ENCODE measurements at places on chromosomes 11 and 22.
A peak's percentile ranks its signal among the peaks of the same experiment; 100 is the strongest.

DNA sequence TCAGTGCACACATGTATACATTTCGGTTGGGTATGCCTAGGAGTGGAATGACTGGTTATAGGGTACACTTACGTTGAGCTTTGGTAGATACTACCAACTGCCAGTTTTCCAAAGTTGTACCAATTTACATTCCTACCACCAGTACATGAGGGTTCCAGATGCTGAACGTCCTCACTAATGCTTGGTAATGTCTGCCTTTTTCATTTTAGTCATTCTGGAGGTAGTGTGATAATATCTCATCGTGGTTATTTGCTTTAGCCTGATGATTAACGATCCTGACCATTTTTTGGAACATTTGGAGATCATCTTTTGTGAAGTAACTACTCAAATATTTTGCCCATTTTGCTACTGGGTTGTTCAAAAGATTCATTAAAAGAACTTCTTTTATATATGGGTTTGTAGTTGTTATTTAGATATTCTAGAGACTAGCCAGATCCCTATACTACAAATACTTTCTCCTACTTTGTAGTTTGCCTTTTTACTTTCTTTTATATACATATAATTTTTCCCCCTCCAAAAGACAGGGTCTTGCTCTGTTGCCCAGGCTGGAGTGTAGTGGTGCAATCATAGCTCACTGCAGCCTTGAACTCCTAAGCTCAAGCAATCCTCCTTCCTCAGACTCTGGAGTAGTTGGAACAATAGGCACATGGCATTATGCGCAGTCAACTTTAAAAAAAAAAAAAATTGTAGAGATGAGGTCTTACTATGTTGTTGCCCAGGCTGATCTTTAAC is 62.1 kb downstream of the RBFOX2 start:
- no peaks in the 10 kb centered on the region for H3K4me1 ChIP-seq
- no peak for DNase-seq
- no peaks in the 10 kb centered on the region for H3K27me3 ChIP-seq

- H3K36me3 ChIP-seq = peaks cover 18% of the 10 kb centered on the region
- no peak for DNase-seq
- H3K4me3 ChIP-seq = no peak overlapping the region
- no peak overlapping the region for H3K27ac ChIP-seq
- H3K4me1 ChIP-seq = peaks cover 31% of the 10 kb centered on the region
Observed at GRCh38 chr11:66845876-66846212, 2.6 kb downstream of the RCE1 start.

DNA sequence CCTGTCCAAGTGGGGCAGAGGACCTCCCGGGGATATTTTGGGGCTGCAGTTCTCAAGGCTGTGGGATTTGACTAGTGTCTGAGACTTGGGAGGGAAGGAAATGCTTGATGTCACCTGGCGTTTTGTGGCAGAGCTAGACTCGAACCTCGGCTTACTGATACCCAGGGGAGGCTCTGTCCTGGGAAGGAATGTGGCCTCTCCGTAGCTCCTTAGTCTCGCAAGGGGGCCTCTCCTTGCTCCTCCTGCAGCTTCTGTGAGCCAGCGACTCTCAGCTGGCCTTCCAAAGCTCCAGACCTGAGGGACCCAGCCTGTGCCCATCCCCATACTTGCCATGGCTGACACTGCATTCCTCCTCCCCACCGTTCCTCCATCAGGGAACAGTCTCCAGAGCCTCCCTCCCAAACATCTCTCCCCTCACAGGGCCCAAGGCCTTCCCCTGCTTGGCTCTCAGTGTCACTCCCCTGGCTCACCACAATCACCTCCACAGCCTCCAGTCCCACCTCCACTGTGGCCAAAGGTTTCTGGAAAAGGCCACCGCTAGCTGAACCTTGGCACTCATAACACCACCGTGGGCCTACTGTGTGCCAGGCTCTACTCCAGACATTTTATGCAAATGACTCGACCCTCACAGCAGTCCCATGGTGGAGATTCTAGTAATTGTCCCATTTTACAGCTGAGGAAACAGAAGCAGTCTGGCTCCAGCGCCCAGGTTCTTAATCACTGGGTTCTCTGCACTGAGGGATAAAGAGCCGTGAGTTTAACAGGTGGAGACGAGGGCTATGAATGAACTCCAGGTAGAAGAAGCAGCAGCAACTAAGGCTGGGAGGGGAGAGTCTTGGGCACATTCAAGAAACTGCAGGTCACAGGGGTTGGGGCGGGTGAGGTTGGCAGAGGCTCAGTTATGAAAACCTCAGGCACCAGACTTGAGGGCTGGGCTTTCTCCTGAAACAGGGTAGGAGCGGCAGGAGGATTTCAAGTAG is 12.1 kb downstream of the P2RY2 start:
- H3K4me1 ChIP-seq = no peaks in the 10 kb centered on the region
- no peaks in the 10 kb centered on the region for H3K27me3 ChIP-seq
- DNase-seq = peak; percentile 1
- no peak overlapping the region for H3K4me3 ChIP-seq

- DNase-seq = peak; percentile 19
- no peak overlapping the region for H3K4me3 ChIP-seq
- no peak overlapping the region for H3K27ac ChIP-seq
- H3K36me3 ChIP-seq = no peaks in the 10 kb centered on the region
- H3K4me1 ChIP-seq = peaks cover 5% of the 10 kb centered on the region
Observed at GRCh38 chr11:64036087-64037026, 626 bp downstream of the FLRT1 start.

- no peak for DNase-seq
- no peaks in the 10 kb centered on the region for H3K27me3 ChIP-seq
- H3K4me3 ChIP-seq = no peak overlapping the region
- H3K4me1 ChIP-seq = peaks cover 10% of the 10 kb centered on the region
Observed at GRCh38 chr11:65537296-65537597, 12.4 kb downstream of the SCYL1 start.

- H3K36me3 ChIP-seq = no peaks in the 10 kb centered on the region
- DNase-seq = no peak
- peaks cover 6% of the 10 kb centered on the region for H3K27me3 ChIP-seq
- no peaks in the 10 kb centered on the region for H3K4me1 ChIP-seq
- no peak overlapping the region for H3K27ac ChIP-seq
Observed at GRCh38 chr11:57200917-57201316, 19.2 kb downstream of the LRRC55 start.

DNA sequence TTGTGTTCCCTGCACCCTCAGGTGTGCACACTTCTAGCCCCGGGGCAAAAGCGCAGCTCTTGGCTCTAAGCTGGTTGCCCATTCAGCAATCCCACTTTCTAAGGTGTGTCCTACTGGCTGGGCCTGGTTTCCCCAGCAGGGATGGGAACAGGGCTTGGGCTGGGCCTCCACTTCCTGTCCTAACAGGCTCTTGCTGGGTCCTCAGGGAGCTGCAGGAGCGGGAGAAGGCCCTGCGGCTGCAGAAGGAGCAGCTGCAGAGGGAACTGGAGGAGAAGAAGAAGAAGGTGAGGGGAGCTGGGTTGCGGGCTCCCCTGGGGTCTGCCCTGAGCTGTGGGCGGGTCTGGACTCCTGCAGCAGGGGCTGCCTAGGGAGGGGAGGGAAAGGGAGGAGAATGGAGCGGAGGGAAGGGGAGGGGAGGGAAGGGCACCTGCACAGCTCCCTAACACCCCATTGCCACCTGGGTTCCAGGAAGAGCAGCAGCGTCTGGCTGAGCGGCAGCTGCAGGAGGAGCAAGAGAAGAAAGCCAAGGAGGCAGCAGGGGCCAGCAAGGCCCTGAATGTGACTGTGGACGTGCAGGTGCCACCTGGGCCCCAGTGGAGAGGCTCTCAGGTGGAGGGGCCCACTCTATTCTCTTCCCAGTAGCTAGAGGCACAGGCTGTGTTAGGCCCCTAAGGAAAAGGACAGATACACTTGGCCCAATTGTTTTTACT is 24.6 kb downstream of the INCENP start:
- no peak for DNase-seq
- H3K27ac ChIP-seq = no peak overlapping the region
- H3K4me3 ChIP-seq = no peak overlapping the region

DNA sequence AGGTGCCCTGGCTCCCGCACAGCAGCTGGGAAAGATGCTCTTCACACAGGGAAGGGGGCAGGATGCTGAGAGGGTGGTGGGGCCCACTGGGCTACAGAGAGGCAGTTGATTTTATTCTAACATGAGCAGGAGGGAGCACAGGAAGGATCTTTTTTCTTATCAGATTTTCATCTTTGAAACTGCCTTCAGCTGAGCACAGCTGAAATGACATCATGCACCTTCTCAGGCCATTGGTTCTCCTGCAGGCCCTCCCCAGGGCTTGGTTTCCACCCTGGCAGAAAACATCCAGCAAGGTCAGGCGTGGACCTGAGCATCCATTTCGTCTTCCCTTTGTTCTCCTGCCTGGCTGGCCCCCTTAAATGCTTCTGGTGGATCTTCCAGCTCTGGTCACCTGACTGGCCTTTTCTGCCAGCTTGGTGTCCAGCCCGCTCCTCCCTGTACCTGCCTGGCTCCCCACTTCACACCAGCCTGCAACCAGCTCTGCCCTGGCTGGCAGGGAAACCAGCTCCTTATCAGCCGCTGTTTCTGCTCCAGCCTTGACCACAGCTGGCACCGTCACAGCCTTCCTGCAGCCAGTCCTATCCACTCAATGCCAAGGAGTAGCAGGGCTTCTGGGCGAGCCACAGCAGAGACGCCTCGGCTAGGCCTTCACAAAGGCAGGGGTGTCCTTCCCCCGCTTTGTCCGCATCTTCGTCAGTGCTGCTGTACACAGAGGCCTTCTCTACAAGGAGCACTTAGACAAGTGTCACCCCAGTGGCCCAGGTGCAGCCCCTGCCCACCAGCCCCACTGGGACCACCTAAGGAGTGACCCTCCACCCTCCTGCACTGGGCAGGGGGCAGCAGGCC is 36.5 kb downstream of the TOM1 start:
- H3K27ac ChIP-seq = no peak overlapping the region
- peaks cover 15% of the 10 kb centered on the region for H3K4me1 ChIP-seq
- no peak for DNase-seq
- H3K4me3 ChIP-seq = no peak overlapping the region
- peaks cover 34% of the 10 kb centered on the region for H3K36me3 ChIP-seq
- H3K27me3 ChIP-seq = no peaks in the 10 kb centered on the region

DNA sequence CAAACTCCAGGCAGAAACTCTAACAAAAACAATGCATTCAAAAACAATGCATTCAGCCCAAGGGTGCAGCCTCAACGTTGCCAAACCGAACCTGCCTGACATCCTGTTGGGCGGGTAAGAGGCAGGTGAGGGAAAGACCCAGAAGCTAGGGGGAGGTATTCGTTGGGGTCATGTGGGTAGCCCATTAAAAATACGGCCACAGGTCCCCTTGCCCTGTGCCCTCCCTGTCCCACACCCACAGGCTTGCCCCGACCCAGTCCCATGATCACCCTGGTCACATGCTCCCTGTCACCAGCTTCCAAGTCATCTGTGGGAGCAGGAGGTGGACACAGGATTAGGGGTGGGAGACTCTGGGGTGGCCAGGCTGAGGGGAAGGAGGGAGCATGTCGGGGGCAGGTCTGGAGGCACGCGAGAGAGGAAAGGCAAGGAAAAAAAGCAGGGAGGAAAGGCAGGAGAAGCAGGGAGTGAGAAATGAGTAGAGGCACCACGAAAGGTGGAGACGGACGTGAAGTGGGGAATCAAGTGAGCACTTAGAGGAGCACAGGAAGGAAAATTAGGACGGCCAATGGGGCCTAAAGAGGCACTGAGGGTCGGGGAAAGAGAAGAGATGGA is 683 bp downstream of the PLA2G6 start:
- DNase-seq = peak; percentile 56
- peak overlapping the region; percentile 98 for H3K27ac ChIP-seq
- H3K36me3 ChIP-seq = peaks cover 7% of the 10 kb centered on the region
- peaks cover 32% of the 10 kb centered on the region for H3K4me1 ChIP-seq

DNA sequence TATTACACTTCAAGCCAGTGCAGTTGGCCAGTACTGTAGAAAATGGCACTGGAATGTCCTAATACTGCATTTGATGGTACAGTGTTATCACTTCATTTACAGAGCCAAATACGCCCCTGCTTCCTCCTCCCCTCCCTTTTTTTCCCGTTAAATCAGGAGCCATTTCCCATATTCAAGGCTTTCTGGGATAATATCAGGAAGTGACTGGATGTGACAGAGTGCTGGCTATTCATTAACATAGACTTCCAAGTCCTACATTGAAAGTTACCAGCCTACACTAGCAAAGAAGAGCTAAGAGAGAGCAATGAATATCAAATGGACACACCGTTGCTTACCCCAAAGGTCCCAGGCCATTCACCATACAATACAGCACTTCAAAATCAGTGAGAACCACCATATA is 32.1 kb upstream of the ABCC8 start:
- H3K27me3 ChIP-seq = peaks cover 8% of the 10 kb centered on the region
- no peak overlapping the region for H3K4me3 ChIP-seq
- H3K36me3 ChIP-seq = no peaks in the 10 kb centered on the region
- no peaks in the 10 kb centered on the region for H3K4me1 ChIP-seq
- no peak for DNase-seq

DNA sequence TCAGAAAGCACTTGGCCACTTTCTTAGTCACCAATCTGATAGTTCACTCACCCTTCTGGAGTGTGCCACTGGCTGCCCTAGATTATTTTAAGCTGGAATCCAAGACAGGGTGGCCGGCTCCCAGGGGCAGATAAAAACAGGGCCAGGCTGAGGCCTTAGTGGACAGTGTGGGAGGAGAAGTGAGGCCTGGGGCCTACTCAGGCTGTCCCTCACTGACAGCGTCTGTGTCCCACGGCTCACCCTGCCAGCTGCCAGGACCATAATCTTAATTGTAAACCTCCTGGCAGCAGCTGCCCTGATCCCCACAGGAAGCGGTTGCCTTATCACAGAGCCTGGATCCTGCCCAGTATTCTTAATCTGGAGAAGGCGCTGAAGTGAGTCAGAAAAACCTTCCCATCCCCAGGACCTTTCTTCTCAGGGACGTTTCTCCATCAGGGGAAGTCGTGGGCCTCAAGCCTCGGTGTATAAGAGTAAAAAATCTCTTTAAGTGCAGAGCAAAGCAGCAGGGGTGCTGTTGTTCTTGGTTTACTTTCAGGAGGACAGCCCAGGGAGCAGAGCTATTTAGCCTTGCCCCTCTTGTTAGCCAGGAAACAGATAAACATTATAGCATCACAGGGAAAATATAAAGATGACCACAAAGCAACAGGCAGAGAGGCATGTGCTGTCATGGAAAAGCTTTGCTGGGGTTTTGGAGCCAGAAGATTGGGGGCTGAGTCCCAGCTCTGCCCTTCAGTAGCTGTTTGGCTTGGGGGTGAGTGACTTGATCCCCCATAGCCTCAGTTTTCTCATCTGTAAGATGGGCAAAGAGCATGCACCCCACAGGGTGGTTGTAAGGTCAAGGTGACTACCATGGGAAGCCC is 39.6 kb downstream of the TSPAN18 start:
- no peak overlapping the region for H3K4me3 ChIP-seq
- no peaks in the 10 kb centered on the region for H3K27me3 ChIP-seq
- no peak overlapping the region for H3K27ac ChIP-seq

DNA sequence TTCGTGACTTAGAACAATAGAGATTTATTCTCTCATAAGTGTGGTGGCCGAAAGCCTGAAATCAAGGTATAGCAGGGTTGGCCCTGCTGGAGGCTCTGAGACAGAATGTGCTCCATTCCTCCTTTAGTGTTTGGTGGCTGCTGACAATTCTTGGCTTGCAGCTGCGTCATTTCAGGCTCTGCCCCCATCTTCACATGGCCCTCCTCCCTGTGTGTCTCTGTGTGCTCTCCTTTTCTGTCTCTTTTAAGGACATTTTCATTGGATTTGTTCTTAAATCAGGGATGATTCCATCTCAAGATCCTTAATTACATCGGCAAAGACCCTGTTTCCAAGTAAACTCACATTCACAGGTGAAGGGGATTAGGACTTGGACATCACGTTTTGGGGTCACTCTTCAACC is 10.2 kb upstream of the APOL6 start:
- no peak for DNase-seq
- H3K4me3 ChIP-seq = no peak overlapping the region
- H3K27me3 ChIP-seq = peaks cover 2% of the 10 kb centered on the region

- no peaks in the 10 kb centered on the region for H3K4me1 ChIP-seq
- no peaks in the 10 kb centered on the region for H3K27me3 ChIP-seq
- no peak overlapping the region for H3K4me3 ChIP-seq
- DNase-seq = no peak
- H3K27ac ChIP-seq = no peak overlapping the region
Observed at GRCh38 chr11:77559686-77560401, 29.9 kb upstream of the AQP11 start.
